D721Med (cell line): ENCODE measurements at places on chromosomes 12 and 14.

DNA sequence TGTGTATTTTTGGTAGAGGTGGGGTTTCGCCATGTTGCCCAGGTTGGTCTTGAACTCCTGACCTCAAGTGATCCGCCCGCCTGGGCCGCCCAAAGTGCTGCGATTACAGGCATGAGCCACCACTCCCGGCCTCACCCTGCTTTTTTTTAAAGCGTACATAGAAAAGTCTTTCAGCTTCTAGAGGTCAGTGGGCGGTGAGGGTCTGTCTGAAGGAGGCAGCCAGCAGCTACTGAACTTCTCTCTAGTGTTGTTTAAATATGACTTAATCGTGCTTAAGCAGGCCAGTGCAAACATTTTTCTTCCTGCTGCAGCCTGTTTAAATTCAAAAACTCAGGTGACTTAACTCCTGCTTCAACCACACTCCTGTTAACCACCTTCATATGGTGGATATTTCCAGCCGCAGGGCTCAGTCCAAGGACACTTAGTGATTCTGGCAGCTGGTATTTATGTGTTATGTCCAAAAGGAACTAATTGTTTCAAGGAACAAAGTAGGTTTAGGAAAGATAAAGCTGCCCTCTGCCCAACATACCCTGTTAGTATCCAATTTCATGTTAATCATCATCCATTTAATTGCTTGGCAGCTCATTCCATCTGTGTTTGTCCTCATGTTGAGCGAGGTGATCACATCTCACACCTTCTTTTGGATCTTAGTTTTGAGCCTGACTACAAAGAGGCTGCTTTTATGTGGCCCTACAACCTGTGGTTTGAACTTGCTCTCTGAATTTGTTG, 2.0 kb downstream of the PRKAB1 start:
- DNase-seq = no peak

- DNase-seq = no peak
Measured at GRCh38 chr12:20628226-20628787, 66.8 kb upstream of the SLCO1C1 start.

DNA sequence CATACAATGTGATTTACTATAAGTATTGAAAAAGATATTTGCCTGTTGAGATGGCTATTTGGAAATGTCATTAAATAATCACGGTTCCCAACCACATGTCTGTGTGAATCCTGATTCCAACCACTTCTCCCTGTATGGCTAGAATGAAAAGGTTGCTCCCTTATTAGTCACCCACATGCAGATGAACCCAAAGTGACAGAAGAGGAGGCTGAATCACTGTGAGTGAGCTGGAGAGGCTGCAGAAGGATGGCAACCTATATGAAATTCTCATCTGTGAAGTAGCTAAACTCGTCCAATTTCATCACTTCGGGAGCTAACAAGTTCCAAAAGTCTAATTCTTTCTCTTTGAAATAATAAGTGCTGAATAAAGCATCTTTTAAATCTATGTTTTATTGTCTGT, 300.5 kb downstream of the PRKD1 start:
- DNase-seq = no peak

- DNase-seq = no peak
Measured at GRCh38 chr12:9940375-9940774, 8.2 kb upstream of the CLEC2A start.

GRCh38 chr12:94768398-94769046, 118.2 kb upstream of the TMCC3 start:
- no peak for DNase-seq

DNA sequence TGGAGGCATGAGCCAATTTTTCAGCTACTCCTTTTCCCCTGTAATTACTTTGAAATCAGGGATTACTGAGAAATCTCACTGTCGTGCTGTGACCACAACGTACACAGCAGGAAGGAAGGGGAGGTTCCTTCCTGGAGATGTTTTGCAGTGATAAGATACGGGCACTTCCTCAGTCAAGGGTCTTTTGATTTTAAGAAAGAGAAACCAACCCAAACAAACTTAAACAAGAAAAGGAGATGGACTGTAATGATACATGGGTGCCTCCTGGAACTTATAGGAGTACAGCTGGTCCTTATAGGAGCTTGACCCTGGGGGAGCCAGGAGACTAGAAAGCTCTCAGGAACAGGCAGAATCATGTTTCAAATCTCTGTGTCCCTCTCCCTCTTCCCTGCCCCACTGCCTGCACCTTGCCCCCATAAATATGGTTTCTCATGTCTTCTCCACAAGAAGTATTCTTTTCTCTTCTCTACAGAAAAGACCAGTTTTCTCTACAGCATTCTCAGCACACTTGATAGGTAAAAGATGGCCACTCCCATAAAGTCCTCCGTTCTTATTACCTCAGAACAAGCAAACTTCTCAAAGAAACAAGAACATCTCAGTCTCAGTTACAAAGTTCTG, 281.1 kb upstream of the AMIGO2 start:
- DNase-seq = no peak

DNA sequence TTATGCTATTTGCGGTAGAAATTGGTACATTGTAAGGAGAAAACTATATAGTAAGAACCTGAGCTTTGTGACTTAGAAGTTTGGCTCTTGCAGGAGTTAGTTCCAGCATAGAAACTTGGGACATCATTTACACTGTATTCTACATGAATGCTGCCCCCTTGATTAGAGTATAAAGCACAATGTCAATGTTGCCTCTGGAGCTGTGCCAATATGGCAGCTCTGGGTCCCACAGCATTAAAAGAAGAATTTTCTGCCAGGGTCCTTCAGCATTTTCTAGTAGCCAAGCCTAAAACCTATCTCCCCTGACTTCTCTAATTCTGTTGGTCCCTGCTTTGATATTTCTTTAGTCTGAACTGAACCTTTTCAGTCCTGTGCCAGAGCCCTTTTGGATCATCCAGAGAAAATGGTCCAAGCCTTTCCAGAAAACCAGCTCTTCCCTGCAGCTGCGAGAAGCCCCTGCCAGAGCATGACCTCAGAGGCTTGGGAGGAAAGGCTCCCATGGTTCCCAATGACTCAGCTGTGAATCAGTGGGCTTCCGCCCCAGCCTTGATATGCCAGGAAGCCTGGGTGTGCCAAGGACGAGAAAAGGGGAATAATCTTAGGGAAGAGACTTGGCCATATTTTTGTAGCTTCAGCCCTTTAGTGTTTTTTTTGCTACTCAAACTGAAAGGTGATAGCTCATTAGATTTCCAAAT, 43.2 kb downstream of the PLEKHG7 start:
- no peak for DNase-seq

- DNase-seq = no peak
Measured at GRCh38 chr14:21771671-21772070, 98.1 kb upstream of the OR4E1 start.

DNA sequence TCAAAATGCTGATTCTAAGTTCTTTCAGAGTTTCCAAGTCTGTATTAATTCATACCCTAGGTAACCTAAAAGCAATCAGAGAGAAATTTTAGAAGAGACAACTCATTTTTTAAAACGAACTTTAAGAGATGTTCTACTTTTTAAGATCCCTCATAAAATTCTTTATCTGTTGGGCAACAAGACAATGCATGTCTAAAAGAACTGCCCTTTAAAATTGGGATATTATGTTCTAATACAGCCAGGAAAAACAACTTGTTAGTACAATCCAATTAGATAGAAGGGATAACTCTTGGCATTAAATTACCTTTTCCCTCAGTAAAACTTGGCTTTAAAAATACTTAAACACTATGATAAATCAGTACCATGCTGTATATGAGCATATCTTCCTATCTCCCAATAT, 15.6 kb downstream of the DICER1 start:
- no peak for DNase-seq

DNA sequence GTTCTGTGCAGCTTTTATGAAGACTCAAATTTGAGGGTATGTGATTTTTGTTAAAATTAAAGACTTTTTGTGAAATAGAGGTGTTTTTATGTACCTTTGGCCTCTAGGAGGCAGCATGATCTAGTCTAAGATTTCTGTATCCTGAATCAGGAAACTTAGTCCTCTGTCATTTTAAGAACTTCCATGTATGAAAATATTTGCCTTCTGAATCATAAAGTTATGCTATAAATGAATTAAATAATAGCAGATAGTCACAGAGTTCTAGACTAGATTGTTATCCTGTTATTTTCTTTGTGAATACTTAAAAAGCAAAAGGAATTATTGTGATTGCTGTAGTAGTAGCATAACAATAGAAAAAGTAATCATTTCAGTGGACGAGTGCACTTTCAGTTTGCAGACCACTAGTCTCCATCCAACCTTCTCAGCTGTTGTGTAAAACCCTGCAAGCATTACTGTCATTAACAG, 56.3 kb downstream of the FGD4 start:
- no peak for DNase-seq

GRCh38 chr12:132169376-132169775, 25.1 kb downstream of the NOC4L start:
- no peak for DNase-seq

GRCh38 chr12:3489057-3489456, 1.9 kb upstream of the PRMT8 start:
- DNase-seq = no peak

- DNase-seq = no peak
Measured at GRCh38 chr12:19464192-19464580, 24.9 kb downstream of the AEBP2 start.

DNA sequence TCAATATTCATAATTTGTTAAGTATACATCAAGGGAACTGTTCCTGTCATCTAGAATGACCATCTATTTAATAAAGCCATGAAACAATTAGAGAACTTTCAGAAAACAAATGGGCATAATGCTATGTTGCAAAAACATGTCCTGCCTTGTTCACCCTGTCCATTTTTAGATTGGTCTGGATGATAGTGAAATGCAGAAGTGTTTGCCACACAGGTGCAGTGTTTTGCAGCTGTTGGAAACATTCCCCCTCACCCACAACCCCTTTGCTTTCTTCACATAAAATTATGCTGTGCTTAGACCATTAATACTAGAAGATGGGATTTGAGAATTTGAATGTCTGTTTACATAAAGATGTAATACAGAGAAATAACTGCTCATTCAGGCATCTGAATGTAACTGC, 36.5 kb downstream of the LEMD3 start:
- DNase-seq = no peak

- DNase-seq = no peak
Measured at GRCh38 chr14:96630281-96630680, 128.1 kb downstream of the PAPOLA start.

- DNase-seq = no peak
Measured at GRCh38 chr12:59689776-59690175, 93.9 kb downstream of the SLC16A7 start.
